Body of pancreas (tissue), 4 donors: ENCODE measurements at places on chromosomes 11 and 22. TPM values are rescaled to one million over a fixed set of nuclear protein-coding genes. Genes with fewer than 3 reads are reported as not detected.

DNA sequence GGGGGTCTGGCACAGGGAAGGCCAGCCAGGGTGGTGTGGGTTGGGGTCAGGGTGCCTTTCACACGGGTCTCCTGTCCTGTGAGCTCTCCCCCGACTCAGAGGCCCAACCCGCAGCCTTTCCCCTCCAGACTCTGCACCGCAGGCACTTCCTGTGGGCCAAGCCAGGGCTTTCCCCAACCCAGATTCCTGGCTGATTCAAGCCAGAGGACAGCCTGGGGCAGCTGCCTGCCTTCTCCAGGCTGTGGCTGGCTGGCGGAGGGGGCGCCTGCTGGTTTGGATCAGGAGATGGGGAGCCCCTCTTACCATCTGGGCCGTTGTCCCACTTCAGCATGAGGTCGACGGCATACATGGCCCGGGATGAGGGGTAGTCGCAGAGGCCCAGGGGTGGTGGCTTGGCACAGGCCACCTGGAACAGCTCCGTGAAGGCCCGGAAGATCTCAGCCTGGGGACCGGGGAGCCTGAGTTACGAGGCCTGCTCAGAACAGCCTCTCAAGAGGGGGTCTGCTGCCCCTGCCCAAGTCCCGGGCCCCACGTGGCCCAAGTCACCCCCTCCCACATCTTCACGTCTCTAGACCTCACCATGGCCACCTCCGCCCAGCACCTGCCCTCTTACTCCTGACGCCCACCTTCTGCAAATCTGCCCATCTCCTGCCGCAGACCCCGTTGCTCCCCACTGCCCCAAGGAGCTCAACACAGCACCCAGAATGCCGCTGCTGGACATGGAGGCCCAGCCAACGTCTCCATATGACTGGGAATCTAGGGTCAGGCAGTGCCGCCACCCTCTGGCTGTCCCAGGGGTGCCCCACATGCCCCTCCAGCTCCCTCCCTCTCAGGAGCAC lies 17.3 kb downstream of the TSPO start:
- DNase-seq, result no peak

DNA sequence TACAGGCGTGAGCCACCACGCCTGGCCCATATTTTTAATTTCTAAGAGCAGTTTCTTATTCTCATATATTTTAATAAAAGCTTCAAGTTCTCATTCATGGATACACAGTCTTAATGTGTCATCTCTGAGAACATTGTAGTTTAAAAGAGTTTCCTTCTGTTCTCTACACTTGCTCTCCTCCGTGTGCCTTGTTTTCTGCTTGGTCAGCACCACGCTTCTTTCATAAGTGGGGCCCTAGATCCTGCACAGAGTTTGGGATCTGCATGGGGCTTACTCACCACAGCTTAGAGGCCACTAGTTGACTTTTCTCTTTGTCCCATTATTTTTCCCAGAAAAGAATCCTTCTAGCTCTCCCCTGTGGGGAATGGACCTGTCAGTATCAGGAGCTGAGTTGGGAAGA lies 58.8 kb downstream of the PPP6R2 start:
- no peak for DNase-seq

- no peak for DNase-seq
Observed at GRCh38 chr22:32574411-32574810, 99.8 kb downstream of the FBXO7 start.

DNA sequence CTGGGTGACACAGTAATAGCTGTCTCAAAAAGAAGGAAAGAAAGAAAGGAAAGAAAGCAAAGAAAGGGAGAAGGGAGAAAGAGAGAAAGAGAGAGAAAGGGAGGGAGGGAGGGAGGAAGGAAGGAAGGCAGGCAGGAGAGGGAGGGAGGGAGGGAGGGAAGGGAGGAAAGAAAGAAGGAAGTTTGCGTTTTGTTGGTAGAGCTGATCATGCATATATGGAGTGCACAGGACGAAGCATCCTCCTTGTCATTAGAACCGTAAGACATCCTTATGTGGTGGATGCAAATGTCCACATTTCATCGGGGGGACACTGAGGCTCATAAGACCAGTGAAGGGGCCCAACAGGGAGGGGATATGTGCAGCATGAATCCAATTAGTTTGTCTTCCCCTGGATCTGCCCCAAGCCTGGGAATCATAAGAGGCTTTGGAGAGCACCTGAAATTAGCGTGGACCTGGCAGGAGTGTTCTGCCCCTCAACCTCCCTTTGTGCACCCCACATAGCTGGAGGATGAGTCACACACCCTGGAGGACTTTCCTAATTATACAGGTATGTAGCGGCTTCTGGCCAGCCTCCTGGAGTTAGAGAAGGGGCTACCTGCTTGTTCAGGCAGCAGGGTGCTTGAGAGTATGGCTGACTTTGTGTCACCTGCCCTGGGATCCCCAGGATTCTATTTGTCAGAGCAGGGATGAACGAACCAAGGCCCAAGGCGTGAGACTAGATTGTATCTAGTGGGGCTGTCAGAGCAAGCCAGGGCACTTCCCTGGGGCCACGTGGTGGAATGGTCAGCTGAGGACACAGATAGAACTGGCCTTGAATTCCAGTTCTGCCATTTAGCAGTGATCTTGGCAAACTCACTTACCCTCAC lies 119.7 kb upstream of the CD82 start:
- DNase-seq, result no peak

Gene P2RX6
- not detected for total RNA-seq

Gene OR51T1
- not detected for total RNA-seq

Gene DTX4
- 10.4 TPM for total RNA-seq

Gene NTM
- total RNA-seq, result 0.26 TPM

Gene SULT4A1
- not detected for total RNA-seq
